ENCODE measurements at places on chromosomes 11 and 22.

GRCh38 chr22:22099194-22099486, 116.6 kb upstream of the TOP3B start:
- no peak for DNase-seq

GRCh38 chr11:117223741-117224689, 7.9 kb downstream of the PCSK7 start:
- DNase-seq, result no peak

- DNase-seq, result no peak
Measured at GRCh38 chr11:66159324-66159984, 89.4 kb downstream of the PACS1 start.

GRCh38 chr11:104093426-104094280, 57.2 kb downstream of the DDI1 start:
- no peak for DNase-seq

GRCh38 chr11:24963852-24964251, 467.0 kb downstream of the LUZP2 start:
- DNase-seq, result no peak

DNA sequence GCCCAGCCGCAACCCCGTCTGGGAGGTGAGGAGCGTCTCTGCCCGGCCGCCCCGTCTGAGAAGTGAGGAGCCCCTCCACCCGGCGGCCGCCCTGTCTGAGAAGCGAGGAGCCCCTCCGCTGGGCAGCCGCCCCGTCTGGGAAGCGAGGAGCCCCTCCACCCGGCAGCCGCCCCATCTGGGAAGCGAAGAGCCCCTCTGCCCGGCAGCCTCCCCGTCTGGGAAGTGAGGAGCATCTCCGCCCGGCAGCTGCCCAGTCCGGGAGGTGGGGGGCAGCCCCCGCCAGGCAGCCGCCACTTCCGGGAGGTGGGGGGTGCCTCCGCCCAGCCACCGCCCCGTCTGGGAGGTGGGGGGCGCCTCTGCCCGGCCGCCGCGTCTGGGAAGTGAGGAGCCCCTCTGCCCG, 70.6 kb downstream of the STK33 start:
- DNase-seq, result no peak

- no peak for DNase-seq
Measured at GRCh38 chr11:38937709-38938108, 2339.7 kb upstream of the RAG2 start.

DNA sequence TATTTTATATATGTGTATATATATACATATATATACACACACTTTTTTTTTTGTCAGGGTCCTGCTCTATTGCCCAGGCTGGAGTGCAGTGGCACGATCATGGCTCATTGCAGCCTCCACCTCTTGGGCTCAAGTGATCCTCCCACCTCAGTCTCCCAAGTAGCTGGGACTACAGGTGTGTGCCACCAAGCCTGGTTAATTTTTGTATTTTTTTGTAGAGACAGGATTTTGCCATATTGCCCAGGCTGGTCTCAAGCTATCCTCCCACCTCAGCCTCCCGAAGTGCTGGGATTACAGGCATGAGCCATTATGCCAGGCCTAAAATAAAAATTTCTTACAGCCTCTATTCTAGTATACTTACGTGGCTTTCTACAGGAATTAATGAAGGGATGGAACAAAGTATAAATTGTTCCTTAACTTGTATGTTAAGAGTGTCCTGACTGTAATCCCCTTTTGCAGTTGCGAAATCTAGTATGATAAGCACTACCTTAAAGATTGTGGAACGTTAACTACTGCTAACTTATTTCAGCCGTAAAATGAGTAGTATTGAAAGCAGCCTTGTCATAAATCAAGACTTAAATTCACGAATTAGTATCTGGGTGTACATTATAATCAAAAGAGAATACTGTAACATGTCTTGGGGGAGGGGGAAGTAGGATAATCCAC, 2.1 kb downstream of the TRAF6 start:
- no peak for DNase-seq

GRCh38 chr11:69483691-69484426, 2.4 kb downstream of the LINC01488 start:
- no peak for DNase-seq

GRCh38 chr11:117419482-117420142, 92.0 kb downstream of the CEP164 start:
- DNase-seq, result no peak

GRCh38 chr11:93655047-93655446, 6.4 kb upstream of the CEP295 start:
- no peak for DNase-seq

- DNase-seq, result peak; percentile 18
Measured at GRCh38 chr22:23305922-23306374, 125.6 kb downstream of the BCR start.

GRCh38 chr11:31412946-31413345, 43.3 kb downstream of the DNAJC24 start:
- no peak for DNase-seq

- DNase-seq, result no peak
Measured at GRCh38 chr11:115450519-115450918, 53.7 kb downstream of the CADM1 start.

GRCh38 chr11:3130269-3131071, 34.6 kb downstream of the OSBPL5 start:
- peak; percentile 8 for DNase-seq

- no peak for DNase-seq
Measured at GRCh38 chr22:40028098-40028425, 33.3 kb downstream of the FAM83F start.

DNA sequence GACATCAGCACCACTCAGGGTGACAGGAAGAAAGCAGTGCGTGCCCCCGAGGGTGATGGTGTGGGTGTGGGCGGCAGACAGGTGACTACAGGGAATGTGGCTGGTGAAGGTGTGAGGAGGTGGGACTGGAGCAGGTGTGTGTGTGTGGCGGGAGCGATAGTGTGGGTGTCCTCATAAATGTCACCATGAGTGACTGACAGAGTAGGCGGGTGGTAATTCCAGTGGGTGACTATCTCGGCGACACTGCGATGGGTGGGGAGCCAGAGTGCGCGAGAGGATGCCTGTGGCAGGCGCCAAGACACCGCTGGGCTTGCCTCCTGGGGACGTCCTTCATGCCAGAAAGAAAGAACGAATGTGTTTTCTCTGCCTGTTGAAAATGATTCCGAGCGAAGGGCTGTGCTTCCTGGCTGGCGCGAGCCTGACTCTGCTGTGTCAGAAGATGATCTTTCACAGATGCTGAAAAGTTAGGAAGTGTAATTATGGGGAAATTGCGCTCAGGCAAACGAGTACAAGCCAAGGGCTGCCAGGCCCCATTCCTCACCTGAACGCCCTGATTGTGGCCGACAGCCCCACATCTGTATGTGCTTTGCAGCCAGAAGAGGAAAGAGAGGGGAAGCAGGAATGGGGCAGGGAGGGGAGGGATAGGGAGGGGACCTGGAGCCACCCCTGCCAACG, 98.8 kb upstream of the CD82 start:
- no peak for DNase-seq

GRCh38 chr11:117903505-117904382, 25.5 kb downstream of the TMPRSS13 start:
- no peak for DNase-seq

Measured in NCI-H1092 treated with DMSO at 0.1 percent for 48 hours (cell line).